Cortex of kidney (tissue), 1 donor: ENCODE measurements at places on chromosomes 4 and X.

GRCh38 chrX:39734174-39734776 is 363.5 kb downstream of the BCOR start:
- DNase-seq: no peak

GRCh38 chrX:108271397-108271787 is 166.8 kb downstream of the COL4A6 start:
- DNase-seq: no peak

DNA sequence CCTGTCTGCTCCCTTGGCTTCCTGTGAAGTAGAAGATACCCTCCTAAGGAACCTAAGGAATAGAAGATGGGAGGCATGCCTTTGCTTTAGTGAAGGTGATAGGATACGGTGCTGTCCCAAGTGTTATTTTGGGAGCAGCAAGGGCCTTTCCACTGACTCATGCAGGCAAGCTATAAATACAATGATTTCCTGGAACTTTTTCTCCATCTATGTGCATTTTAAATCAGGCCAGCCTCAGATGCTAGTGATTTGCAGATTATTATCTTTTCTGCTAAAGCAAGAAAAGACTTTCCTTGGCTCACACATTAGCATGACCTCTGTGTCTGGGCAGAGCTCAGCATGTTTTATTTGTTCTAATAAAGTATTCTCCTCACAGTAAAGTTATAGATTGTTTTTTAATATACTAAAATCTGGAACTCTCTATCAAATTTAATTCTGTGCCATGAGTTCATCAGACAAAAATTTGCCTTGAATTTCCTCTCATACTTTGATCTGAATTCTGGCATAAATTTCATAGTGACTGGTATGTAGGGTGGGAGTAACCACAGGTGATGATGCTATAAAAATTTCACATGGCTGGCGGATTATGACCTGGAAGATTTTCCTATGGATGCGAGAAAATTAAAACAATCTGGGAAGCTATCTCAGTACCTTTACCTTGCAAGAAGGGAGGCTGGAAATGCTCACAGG is 131.7 kb downstream of the REPS2 start:
- DNase-seq: no peak

DNA sequence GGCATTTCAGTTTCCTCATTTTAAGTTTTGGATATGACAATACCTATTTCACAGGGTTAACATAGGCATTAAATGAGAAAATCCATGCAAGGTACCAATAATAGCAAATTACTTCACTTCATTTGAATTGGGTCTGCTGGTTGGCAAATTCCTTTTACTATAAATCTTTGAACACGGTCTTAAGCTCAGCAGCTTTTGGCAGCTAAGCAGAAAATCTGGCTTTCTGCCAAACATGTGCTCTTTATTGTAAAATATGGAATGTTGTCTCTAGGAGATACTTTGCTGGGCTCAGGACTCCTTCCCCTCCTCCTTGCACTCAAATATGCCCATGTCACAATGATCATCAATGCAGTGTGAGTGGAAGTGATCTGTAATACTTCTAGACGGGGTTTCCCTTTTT is 16.8 kb upstream of the DMP1 start:
- DNase-seq: no peak

GRCh38 chr4:160848901-160849760 is 1314.7 kb downstream of the FSTL5 start:
- no peak for DNase-seq

GRCh38 chrX:48823053-48823452 is 3.3 kb upstream of the ERAS start:
- DNase-seq: no peak

DNA sequence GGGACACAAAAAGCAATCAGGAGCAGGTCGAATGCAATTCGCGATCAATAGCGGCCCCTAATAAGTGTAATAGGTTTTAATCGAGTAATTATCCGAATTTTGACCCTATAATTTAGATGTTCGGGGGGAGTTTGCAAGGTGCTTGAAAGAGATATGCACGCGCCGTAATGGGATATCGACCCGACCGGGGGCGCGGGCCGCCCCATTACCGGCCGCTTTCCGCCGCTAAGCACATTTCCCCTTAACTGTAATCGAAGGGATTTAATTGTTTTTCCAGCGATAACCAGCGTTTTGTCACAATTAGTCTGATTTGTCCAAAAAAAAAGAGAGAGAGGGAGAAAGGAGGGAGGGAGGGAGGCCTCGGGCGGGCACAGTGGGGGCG is 997 bp downstream of the NKX1-1 start:
- DNase-seq: no peak

GRCh38 chr4:3303565-3303824 is 10.7 kb downstream of the RGS12 start:
- no peak for DNase-seq

GRCh38 chr4:185634066-185634652 is 98.9 kb upstream of the PDLIM3 start:
- DNase-seq: no peak

DNA sequence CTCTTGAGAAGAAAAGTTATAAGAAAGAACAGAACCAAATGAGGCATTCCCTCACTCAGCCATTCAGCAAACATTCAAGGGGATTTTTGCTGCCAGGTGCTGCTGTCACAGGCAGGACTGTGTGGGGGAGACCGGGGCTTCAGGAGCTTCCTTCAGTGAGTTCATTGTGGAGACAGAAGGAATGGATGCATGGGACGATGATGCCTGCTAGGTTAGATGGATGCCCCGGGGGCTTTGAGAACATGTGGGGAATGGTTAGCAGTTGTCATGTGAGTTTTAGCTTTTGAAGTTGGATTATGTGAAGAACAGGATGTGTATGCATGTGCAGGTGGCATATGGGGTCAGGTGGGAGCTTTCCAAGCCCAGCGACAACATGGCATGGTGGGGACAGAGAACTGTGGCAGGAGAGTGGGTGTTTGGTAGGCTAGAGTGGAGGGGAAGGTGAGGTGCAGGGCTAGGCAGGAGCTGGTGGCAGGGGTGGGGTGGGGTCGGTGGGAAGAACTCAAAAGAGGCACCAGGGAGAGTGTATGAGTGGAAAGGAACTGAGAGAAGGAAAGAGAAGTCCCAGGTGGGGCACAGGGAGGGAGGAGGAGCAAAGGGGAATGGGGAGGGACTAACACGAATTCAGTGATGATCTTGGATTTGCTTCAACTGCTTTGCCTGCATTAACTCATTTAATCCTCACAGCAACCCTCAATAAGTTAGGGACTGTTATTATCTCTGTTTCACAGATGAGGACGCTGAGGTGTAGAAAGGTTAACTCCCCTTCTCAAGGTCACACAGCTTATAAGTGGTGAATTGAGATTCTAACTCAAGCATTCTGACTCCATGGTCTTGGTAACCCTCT is 8.4 kb downstream of the DCUN1D4 start:
- no peak for DNase-seq

- no peak for DNase-seq
These were observed 31.2 kb downstream of the ANK2 start for GRCh38 chr4:113080624-113081023.

DNA sequence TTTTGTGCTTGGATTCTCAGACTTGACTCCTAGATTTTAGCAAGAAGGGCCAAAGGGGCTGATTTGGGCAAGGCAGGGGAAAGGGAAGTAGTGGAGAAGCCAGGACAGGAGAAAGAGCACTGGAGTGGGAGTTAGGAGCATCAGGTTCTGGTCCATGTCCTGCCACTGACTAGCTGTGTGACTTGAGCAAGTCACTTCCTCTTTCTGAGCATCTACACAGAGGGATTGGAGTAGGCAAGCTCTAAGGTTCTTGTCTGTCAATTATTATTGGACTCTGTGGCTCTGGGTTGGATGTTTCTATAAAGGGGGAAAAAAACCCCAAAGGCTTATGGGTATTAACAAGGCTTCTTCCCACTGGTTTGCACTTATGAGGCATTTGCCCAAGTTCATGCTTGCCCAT is 24.4 kb downstream of the PLAC1 start:
- DNase-seq: no peak

DNA sequence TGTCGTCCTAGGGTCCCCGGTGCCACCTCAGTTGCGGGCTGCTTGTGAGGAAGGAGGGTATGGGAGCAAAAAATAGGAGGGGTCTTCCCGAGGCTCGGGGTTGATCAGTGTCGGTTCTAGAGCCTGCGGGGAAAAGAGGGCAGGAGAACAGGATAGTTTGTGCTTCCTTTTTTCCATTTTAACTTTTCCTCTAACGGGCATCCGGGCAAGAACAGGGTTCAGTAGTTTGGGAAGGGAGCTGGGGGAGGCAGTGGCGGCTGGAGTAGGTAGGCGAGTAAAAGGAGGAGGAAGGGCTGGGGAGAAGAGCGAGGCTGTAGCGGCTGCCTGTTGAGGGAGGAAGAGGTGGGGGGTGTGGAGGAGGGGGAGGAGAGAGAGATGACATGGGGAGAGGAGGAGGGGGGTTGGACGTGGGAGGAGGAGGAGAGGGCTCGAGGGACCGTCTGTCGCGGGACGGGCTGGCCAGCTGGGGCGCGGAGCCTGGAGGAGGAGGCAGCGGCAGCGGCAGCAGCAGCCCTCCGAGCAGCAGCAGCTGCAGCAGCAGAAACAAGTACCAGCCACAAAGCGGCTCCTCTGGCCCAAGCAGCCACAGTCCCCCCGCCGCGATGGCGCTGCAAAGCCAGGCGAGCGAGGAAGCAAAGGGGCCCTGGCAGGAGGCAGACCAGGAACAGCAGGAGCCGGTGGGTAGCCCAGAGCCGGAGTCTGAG is at the start of gene SLC16A2:
TSS of gene SLC16A2 (plus strand) at position 458 of the 704 bp plus-strand sequence. CDS start at position 603, 145 bp downstream.
- DNase-seq: peak; percentile 5

DNA sequence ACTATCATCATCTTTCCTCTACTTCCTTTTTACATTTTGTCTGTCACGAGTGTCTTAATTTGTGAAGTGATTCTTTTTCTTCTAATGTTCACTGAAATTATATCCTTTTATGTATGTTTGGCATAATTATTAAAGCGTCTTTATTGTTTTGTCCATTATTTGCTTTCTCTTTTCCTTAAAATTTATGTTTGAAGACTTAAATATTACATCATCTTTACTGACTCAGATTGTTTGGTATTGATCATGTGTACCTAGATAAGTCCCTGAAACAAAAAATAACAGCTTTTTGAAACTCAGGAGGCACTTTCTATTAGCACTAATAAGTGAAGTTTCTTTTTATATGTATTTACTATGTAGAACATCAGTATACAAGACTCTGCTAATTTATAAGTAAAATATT is 120.1 kb downstream of the RAP1GDS1 start:
- DNase-seq: no peak

DNA sequence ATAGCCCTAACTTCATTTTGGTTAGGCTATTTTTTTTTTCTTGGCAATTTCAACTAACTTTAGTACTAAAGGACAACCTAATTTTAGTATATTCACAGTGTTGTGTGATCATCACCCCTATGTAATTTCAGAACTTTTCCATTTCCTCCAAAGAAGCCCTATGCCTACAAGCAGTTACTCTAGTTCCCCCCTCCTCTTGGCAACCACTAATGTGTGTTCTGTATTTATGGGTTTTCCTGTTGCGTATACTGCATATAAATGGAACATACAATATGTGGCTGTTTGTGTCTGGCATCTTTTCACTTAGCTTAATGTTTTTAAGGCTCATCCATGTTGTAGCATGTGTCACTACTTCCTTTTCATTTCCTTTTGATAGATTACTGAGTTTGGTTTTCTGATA is 57.6 kb downstream of the N4BP2 start:
- DNase-seq: no peak

DNA sequence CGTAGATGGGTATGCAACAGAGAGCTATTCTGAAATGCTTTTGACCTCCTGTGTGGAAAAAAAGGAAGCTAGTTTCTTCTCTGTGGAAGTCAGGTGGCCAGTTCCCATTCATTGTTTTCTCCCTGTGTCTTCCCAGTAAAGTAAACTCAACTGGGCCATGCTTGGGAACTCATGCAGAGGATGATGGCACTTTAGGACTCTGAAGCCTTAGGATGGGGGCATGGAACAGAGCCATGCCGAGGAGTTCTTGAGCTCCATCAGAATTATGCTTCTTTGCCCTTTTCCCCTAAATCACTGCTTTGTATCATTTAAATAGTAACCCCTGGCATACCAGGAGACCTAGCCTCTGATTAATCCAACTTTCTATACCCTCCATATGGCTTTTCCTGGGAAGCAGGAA is 3.2 kb downstream of the TMEM164 start:
- no peak for DNase-seq

GRCh38 chr4:55364691-55365344 is 18.8 kb downstream of the SRD5A3 start:
- DNase-seq: no peak

GRCh38 chr4:22910200-22910599 is 217.5 kb downstream of the GBA3 start:
- no peak for DNase-seq

- no peak for DNase-seq
These were observed 130.3 kb upstream of the PDLIM3 start for GRCh38 chr4:185665655-185666054.

DNA sequence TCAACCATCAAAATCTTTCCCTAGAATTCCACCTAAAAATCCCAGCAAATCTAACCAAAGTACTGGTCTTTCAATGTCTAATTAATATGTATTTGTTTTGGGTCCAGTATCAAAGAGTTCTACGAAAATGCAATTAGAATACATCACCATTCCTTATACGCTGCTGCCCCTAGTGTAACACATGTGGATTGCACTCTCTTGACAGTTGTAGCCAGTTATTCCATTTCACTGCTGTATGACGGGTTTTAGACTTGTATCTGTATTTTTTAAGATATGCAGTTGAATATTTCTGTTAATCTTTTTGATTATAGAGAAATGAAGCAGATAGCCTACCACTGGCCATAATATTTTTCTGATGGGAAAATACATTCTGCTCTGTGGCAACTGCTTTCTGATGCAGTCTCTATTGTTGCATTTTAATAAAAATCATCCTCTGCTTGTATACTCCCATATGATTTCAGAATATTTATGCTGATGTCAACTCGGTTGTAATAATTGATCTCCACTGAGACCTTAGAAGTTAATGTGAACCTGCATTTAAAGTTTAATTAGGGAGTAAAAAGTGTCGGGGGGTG is 17.1 kb upstream of the PAGE2B start:
- DNase-seq: no peak

GRCh38 chr4:177229331-177229730 is 80.3 kb upstream of the NEIL3 start:
- DNase-seq: no peak

DNA sequence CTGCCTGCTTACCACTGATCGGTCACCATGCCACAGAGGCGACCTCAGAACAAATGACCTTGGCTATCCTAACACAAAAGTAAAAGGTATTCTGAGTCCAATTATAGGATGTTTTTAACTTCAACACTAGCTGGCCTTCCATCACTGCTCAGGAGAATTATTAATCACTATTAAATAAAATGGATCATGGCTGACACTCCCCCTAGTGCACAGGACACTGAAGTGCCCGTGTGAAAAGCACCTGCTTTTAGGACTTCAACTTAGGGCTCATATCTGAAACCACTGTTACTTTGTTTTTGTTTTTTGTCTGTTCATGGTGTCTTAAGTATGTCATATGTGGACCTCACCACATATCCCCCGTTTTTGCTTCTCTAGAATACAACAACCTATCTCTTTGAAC is 33.9 kb downstream of the STX18 start:
- DNase-seq: no peak
